Activated B cell treated with CpG ODN at 0.5 μM for 24 hours (primary cell): ENCODE measurements at places on chromosomes 7 and 10. TPM values are rescaled to one million over a fixed set of nuclear protein-coding genes. Genes with fewer than 3 reads are reported as not detected.

DNA sequence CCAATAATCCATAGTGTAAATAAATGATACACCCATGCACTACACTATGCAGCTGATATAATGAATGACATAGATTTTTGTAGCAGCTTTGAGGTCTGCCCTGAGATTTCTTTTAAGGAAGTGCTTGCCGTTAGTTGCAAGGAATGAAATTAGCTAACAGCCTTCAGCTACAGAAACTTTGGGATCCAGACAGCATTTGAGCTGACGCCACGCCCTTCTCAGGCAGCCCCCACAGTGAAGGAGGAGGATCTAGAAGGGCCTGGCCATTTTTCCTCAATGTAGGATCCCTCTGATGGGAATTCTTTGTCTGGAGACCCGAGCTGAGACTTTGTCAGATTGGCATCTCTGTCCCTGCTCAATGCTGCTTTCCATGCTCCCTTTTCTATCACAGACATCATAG lies 6.1 kb upstream of the PDK4 start:
- DNase-seq = no peak
- no peak overlapping the region for H3K27ac ChIP-seq
- H3K4me3 ChIP-seq = no peak overlapping the region
- peaks cover 18% of the 10 kb centered on the region for H3K4me1 ChIP-seq

GRCh38 chr7:1397491-1398327 lies 61.6 kb downstream of the MICALL2 start:
- no peaks in the 10 kb centered on the region for H3K36me3 ChIP-seq
- peaks cover 27% of the 10 kb centered on the region for H3K27me3 ChIP-seq
- DNase-seq = no peak
- no peak overlapping the region for H3K27ac ChIP-seq
- H3K4me3 ChIP-seq = no peak overlapping the region

Gene EPHA1
- not detected in 2 replicates for total RNA-seq

- H3K27ac ChIP-seq = no peak overlapping the region
- no peaks in the 10 kb centered on the region for H3K36me3 ChIP-seq
- H3K4me1 ChIP-seq = no peaks in the 10 kb centered on the region
- no peak for DNase-seq
Measured at GRCh38 chr10:29104661-29105399, 184.0 kb upstream of the LYZL1 start.

Gene ADCYAP1R1
- not detected in 2 replicates for total RNA-seq

- DNase-seq = no peak
- no peaks in the 10 kb centered on the region for H3K27me3 ChIP-seq
- no peaks in the 10 kb centered on the region for H3K4me1 ChIP-seq
- peaks cover 42% of the 10 kb centered on the region for H3K36me3 ChIP-seq
Measured at GRCh38 chr10:92914478-92915325, 66.4 kb downstream of the EXOC6 start.

- H3K27me3 ChIP-seq = peaks cover 36% of the 10 kb centered on the region
- peaks cover 9% of the 10 kb centered on the region for H3K4me1 ChIP-seq
- H3K27ac ChIP-seq = no peak overlapping the region
- no peaks in the 10 kb centered on the region for H3K36me3 ChIP-seq
Measured at GRCh38 chr7:8430643-8431042, 2.8 kb upstream of the NXPH1 start.
